ENCODE measurements at places on chromosomes 5 and 9.

- DNase-seq = no peak
These were observed 48.1 kb downstream of the G3BP1 start for GRCh38 chr5:151819830-151820229.

GRCh38 chr5:7419846-7420245 lies 23.9 kb downstream of the ADCY2 start:
- DNase-seq = no peak

DNA sequence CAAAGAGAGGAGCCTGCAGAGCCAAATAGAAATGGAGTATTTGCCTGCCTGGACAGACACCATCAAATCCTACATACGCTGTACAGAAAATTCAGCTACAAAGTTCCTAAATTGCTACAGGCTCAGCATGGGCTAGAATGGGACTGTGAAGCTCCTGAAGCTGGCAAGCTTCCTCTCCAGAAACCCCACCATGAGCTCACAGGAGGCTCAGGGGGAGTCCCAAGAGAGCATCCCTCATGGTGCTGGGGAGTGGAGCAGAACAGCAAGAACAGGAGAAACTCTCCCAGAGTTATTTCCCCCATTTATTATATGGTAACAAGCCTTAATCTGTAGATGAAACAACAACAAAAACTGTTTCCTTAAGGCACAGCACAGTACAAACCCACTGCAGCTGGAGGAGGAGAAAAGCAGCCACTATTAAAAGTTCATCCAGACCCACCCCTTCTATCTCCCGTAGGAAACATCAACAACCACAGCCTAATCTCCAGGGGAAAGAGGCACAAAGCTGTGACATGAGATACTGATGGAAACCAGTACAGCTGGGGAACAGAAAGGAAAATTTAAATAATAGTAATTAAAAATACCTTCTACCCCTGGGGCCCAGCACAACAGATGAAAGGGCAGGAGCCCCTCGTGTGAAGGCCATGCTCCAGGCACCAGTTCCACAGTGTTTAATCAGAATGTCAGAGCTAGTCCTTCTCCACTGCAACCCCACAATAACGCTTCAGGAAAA lies 548.5 kb downstream of the MTRR start:
- DNase-seq = no peak

GRCh38 chr9:98775831-98776441 lies 20.4 kb downstream of the ANKS6 start:
- DNase-seq = no peak

DNA sequence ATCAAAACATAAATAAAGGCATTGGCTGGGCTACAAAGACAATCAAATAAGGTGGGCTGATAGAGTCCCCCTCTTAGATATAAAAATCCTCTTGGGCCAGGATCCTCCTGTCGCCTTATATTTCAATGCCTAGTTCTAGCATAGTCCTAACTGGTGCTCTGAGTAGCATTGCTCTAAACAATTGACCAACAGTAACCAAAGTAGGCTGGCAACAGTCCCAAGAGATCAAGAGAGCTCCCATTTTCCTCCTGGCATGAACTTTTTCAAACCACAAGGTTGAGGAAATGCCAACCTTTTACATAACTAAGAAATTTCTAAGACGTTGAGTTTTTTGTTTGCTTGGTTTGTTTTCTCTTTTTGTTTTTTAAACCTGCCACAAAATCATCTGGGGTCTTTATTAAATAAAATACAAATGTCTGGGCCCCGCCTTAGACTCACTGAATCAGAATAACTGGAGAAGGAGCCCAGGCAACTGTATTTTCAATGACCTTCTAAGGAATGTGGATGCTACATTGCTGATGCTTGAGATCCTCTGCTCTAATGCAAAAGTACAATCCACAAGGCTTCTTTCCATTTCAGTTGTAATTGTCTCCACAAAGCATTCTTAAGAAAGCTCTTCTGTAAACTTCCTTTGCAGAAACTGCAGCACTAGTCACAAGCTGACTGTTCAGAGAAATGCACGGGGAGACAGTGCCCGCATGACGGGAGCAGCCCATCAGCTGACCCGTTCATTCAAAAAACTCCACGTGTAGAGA lies 2.9 kb downstream of the SLC45A2 start:
- DNase-seq = no peak

- DNase-seq = no peak
These were observed 13.0 kb upstream of the CEP120 start for GRCh38 chr5:123436201-123436600.
